ENCODE measurements at places on chromosomes 2 and 18.

DNA sequence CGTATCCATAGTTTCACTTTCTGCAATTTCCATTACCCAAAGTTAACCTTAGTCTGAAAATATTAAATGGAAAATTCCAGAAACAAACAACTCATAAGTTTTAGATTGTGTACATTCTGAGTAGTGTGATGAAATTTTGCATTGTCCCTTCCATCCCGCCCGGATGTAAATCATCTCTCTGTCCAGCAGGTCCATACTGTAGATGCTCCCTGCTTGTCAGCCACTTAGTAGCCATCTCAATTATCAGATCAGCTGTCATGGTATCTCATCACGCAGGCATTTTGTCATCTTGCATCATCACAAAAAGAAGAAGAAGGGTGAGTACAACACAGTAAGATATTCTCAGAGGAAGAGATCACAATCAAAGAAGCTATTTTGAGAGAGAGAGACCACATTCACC is 185.0 kb upstream of the STK17B start:
- no peak for DNase-seq

DNA sequence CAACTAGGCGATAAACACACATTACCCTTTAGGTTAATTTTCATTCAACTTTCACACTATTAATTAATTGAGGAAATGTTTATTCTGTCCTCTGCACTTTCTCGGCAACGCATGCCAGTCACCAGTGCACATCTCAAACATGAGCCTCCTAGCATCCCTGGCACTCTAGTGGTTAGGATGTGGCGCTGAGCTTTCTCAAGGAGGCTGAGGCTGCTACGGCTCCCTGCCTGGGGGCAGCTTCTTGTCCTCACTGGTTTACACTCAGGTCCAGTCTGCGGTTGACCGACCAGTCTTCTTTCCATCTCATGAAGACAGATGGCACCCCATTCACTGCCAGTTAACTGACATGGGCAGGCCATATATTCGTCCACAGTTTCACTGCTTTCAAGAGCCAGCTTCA is 463.4 kb downstream of the EIPR1 start:
- no peak for DNase-seq

GRCh38 chr2:31037058-31037457 is 101.2 kb downstream of the GALNT14 start:
- DNase-seq: no peak

- DNase-seq: no peak
These were observed 12.1 kb downstream of the GALNT14 start for GRCh38 chr2:31125918-31126695.

DNA sequence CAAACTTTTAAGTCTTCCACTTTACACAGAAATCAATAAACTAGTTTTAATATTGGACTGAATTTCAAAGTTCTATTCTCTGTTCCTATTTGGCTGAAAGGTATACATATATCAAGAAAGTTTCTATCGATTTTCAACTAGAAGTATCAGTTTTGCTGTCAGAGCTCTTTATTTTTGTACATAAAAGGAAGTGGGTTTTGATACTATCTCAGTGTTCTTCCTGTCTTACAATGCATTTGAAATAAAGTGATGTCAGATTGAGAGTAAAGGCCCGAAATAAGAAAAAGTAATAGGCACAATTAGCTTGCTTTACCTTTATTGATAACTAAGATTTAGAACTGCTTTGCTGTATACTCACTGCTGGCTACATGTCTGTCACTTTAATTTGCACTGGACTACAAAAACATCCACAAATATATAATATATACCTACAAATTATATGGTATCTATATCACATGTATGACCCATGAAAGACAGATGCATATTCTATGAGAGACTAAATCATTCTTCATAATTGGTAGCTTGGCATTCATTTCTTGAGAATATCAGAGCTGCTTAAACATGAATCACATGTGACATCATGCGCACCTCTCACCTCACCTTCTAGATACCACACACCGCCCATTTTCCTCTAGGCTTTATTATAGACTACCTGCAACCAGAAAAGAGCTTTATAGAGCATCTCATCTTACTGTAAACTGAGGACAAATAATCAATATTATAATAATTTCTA is 83.6 kb downstream of the ASXL2 start:
- DNase-seq: no peak

GRCh38 chr2:171478345-171478744 is 43.9 kb upstream of the CYBRD1 start:
- DNase-seq: no peak

- no peak for DNase-seq
These were observed 102.3 kb upstream of the OSR1 start for GRCh38 chr2:19460761-19461160.

GRCh38 chr2:29844713-29845326 is 76.6 kb downstream of the ALK start:
- no peak for DNase-seq

GRCh38 chr2:204115137-204116056 is 178.8 kb downstream of the ICOS start:
- DNase-seq: no peak

DNA sequence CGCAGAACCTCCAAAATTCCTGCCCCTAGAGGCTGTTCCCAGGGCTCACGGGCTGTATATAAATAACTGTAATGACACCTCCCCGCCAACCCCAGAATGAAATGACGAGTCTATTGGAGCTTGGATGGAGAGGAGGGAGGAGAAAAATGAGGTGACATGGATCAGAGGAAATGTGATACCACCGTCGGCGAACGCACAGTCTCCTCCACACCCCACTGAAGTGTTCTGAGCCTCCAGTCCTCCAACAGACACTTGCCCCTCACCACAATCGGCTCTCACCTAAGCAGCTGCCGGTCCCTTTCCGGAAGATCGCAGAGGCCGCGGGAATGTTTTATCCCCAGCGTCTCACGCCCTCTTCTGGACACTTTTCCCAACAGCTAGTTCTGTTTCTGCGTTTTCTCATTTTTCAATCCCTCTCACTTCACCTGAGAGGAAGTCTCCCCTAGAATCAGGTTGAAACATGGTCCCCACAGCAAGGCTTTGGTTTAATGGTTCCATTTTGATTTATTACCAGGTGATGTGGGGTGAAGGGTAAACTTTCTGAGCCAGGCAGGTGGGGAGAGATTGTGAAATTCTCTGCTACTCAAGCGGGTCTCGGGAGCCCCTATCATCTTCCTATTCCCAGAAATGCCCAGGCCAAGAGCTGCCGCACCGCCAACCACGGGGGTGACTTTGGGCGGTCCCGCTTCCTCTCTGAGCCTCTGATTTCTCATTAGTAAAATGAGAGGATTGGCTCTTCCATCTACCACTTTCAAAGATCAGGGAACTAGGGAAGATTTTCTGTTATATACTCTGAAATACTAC is 9.1 kb upstream of the MYO5B start:
- no peak for DNase-seq

- DNase-seq: no peak
These were observed 1258.3 kb upstream of the GYPC start for GRCh38 chr2:125397535-125398251.

GRCh38 chr18:79848579-79849327 is 51.0 kb downstream of the KCNG2 start:
- no peak for DNase-seq

DNA sequence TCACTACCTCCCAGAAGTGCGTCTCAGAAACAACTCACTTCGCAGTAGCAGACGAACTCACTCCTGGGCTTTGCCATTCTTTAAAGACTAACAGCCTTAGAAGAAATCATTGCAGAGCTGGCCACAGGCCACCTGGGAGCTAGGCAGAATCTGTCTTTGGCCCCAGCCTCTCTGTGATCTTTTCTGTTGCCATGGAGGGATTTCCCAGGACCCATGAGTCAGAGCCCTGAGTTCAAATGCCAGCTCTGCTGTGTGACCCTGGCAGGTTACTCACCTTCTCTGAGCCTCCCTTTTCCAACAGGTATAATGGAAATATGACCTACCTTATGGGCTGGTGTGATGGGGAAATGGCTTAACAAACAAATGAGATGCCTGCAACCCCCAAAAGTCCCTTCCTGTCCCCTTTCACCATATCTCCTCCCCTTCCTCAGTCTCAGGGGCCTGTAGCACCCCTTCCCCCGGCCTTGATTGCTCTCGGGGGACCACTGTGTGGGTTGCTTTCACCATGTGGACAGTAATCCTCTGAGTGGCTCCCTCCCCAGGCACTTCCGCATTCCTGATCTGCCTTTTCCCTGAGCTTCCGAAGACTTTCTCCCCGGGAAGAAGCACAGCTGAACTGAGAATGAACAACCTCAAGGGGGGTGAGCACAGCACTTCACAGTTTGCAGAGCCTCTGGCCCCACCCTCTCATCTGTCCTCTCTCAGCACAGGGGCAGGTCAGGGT is 34.0 kb upstream of the SLC66A3 start:
- no peak for DNase-seq

- DNase-seq: no peak
These were observed 168.2 kb downstream of the DPP10 start for GRCh38 chr2:114610677-114611076.

DNA sequence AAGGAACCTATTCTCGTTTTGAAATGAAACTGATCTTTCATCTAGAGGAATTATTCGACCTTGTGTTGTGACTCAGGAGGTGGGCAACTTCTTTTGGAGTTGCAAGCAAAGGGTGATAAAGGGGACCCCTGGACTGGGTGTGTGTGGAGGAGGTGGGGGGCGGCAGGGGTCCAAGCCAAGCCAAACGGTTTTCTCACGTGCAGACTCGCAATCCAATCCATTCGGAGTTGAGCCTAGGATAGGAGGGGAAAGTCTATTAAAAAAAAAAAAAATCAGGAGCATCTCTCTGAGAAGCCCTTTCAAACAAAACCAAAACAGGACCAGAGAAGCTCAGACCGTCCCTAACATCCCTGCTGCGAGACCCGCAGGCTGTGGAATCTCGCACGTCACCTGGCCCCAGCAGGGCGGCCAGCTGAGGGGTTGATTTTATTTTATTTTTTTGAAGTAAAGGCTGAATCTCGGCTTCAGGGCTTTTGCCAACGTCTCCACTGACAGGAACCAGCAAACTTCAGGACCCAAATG is 3.7 kb upstream of the ZEB2 start:
- DNase-seq: no peak

- no peak for DNase-seq
These were observed 46.3 kb downstream of the ANKRD12 start for GRCh38 chr18:9182852-9183399.

DNA sequence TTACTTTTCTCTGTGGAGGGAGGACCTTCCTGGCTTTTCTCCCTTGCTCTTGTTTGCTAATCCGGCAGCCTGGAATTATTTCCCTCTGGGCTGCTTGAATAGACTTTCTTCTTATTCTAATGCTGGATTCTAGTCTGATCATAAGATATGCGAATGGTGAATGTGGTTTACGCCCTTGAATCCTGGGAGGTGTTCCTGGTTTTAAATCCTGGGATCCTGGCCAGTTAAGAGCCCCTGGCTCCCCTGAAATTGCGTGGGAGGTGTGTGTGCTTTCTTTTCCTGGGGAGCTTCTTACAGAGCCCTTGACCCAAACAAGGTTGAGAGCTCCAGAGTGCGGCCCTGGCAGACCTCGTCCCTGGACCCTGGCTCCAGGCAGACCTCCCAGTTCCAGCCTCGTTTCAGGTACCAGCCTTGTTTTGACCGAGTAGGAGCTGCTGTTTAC is 2.8 kb downstream of the SH3BP4 start:
- DNase-seq: no peak

DNA sequence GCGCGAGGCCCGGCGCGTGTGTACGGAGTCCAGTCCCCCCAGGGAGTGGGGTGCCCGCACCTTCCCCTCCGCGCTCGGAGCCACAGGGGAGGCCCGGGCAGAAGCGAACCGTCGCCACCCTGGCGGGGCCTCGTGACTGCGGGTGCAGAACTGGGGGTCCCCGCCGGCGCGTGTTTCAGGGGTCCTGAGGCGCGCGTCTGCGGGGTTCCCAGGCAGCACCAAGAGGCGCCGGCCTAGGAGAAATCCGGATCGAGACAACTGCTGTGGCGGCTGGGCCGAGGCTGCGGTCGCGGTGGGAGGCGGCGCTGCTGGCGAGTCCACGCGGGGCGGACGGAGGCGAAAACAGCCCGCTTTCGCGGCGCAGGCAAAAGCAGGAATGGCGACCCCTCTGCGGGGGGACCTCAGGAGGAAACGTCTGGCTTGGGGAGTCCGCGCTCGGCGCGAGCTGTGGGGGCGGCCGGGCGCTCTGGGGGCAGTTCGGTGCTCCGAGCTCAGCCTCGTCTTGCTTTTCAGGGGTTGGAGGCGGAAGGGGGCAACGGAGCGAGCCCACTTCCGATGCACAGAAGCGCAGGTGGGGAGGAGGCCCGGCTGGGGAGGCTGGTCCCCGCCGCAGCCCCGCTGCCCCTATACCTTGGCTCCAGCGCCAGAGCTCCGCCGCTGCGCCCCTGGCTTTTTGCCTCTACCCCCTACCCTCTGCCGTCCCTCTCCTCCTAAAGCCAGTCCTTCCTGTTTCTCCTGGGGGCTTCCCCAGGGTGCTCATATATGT is 81.5 kb upstream of the LDLRAD4 start:
- DNase-seq: no peak

DNA sequence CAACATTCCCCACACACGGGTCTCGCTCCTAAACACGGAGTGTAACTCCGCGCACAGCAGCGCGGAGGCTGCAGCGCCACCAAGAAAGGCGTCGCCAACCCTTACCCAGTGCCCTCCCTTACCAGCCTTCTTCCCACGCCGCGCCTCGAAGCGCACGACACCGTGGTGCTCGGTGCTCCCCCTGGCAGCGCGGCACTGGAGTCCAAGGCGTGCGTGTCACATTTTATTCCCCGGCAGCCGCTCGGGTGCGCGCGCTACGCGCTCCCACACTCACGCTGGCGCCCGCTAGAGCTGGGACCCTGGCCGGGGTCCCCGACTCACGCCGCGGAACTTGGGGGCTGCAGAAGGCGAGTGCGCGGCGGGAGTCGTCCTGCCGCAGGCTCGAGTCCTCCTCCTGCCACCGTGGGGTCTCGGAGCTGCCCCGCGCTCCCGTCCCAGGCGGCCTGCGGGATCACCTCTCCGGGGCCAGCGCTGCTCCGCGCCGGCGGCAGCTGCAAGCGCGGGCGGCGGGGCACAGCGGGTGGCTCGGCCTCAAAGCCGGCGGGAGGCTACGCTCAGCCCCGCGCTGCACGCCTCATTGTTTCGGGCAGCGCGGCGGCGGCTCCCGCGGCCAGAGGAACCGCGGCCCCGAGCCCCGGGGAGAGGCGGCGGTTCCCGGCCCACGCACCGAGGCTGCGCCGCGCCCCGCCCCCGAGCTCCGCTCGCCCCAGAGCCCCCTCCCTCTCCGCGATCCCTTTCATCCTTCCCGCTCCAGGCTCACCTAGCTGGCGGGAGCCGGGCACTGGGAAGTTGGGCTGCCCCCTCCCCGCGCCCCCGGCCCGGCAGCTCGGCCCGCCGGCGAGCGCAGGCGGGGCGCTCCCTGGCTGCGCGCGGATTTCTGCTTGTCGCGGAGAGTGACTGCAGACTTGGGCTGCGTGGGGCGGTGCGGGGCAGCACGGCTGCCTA is at the start of gene ST6GAL2:
ST6GAL2 (minus strand) TSS at position 197 of the 945 bp plus-strand sequence. CDS start 42,190 bp downstream, outside the sequence.
- DNase-seq: no peak

Data from activated T-cell treated with anti-CD3 and anti-CD28 coated beads for 24 hours (primary cell).